NCI-H187 (cell line): ENCODE measurements at places on chromosomes 6 and 20.

DNA sequence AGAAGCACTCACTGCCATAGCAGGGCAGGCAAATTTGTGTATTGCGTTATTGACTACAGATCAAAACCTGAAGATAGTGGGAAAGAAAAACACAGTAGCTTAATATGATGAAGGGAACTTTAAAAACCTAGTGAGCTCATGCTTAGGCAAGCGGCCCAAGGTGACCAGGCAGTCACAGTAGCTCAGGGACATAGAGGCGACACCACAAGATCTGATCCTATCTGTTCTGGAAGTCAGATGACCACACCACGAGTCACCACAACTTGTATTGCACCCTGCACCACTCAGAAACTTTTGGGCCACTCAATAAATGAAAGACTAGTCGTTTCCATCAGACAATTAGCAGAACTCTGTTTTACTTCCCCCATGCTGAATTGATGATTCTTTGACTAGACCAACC is 4.9 kb downstream of the CLIC5 start:
- no peak for DNase-seq

GRCh38 chr6:38035478-38035877 is 216.0 kb downstream of the ZFAND3 start:
- DNase-seq: no peak

DNA sequence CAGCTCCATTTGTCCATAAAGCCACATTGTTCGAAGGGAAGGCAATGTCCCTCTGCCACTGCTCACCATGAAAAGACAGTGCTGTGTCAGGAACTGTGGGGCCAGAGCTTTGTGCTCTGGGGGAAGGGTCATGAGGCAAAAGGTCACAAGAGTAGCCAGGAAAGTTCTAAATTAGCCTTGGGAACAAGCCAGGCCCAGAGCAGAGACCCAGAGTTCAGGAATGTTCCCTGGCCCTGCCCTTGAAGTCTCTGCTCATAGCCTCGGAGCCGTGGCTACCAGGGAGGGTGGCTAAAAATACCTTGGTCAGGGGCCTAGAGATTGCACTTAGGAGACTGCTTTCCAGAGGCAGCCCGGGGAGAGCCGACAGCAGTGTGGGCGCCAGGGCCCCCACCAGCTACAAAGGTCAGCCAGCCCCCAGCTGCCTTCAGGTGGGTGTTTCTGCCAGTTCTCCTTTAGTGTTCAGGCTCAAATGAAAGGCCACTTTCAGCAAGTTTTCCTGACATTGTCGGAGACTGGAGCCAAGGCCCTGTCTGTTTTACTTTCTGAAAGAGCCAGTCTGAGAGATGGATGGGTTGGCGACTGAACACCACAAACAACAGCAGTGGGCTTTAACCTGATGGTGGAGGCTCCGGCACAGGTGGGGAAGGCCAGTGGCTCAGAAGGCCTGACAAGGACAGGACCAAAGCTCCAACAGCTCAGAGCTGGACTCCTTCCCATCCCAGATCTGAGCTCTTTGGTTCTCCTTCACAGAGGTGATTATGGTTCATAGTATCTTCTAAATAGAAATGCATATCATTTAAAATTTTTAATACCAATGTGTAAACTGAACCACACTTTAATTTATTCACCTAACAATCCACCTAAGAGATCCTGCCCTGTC is 76.2 kb downstream of the CDH26 start:
- DNase-seq: no peak

DNA sequence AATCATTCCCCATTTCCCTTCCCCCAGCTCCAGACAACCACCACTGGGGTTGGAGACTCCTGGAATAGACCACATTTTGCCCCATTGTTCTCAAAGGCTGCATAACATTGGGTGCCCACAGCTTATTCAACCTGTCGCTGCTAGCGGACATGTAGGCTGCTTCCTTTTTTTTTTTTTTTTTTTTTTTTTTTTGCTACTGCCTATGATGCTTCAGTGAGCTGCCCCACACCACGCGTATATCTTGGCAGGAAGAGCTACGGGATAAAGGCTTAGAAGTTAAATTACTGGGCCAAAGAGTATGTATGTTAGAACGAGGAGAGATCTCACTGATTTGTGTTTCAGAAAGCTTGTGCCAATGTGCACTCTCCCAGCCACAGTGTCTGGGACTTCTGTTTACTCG is 7.0 kb downstream of the LBP start:
- DNase-seq: no peak

- no peak for DNase-seq
Measured at GRCh38 chr6:168583126-168583525, 142.1 kb downstream of the SMOC2 start.

DNA sequence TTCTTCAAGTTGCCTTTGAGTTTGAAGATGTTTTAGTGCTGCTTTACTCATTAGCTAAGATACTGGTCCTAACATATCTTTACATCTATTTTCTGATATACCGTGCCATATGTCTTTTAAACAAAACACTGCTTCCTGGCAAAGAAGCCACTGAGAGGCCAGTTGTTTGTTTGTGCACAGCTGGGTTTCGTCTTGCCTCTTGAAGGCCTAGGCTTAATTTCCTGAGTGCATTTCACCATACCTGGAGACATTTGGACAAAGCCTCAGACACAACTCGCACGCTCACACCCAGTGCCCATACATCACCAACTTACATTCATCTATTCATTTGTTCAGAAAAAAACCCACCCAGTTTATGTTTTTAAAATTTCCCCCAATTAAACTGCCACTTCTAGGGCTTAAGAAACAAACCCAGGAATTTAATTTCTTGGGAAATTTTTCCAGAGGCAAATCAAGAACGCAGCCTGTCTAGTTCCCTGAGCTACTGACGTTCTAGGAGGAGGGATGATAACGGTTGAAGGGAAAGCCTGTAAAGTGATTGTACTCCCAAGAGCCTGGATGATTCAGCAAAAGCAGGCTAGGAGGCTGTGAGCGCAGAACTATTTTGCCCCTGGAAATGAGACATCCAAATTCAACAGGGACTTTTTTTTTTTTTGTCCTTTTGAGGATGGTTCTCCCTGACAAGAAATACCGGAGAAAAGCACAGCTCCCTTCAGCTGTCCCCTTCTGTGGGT is 77.7 kb downstream of the OLIG3 start:
- DNase-seq: no peak

DNA sequence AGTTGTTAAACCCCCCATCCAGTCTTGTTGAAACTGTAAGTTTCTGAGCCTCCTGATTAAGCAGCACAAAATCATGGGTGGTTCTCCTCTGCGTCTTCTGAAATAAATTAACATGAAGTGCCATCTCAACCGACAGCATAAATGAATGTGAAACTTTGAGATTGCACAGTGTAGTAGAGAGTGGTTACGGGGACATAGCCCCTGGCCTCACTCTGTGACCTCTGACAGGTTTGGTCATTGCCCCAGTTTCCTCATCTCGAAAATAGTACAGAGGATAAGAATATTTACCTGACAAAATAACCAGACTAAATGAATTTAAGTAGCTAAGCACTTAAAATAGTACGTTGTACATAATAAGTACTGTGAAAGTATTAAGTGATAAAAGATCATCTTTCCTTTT is 19.1 kb downstream of the NKX2-4 start:
- no peak for DNase-seq

- no peak for DNase-seq
Measured at GRCh38 chr6:30075790-30076732, 492 bp upstream of the RNF39 start.

GRCh38 chr20:23147964-23148730 is 62.0 kb upstream of the CD93 start:
- no peak for DNase-seq

- no peak for DNase-seq
Measured at GRCh38 chr20:23909390-23909789, 29.8 kb upstream of the CST5 start.

DNA sequence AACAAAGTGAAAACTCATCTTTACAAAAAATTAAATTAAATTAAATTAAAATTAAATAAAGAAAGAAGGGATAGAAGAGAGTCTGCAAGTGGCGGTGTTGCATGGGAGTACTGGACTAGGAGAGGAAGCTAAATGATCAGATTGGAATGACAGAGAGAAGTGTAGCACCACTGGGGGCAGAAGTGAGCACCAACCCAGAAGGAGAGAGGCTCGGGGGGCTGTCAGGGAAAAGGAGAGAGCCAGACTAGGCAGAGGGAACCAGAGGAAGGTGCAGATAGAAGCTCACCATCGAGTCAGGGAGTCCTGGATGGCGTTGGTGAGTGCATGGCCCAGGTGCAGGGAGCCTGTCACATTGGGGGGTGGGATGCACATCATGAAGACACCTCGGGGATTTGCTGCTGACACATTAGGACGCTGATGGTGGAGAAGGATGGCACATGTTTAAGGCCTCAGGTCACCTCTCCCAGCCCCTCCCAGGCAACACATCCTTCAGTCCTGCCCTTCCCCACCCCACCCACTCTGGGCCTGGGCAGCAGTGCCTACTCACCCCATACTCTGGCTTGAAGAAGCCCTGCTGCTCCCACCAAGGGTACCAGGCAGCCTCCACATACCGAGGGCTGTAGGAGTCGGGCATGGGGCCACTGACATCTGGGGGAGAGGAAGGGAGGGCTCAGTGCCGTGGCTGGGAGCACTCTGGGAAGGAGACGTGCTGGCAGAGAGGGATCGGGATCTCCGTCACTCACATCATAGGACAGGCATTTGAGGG is 4.0 kb downstream of the VARS1 start:
- DNase-seq: no peak

DNA sequence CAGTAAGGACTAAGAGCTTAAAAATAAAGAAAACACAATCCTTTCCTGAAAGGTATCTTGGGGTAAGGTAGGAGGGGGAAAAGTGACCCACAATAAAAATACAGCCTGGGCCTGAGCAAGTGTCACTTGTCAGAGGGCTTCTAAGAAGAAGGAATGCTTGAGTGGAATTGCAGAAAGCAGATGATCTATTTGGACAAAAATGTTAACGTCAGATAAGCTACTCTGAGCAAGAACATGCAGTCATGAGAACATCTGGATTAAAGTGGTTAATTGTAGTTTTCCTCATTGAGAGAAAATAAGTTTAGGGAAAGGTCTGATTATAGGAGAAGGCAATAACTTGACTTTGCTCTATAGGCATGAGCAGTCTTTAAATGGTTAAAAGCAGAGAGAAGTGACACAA is 581.9 kb downstream of the HTR1B start:
- DNase-seq: no peak

GRCh38 chr20:35971981-35972380 is 3.6 kb downstream of the CNBD2 start:
- no peak for DNase-seq

DNA sequence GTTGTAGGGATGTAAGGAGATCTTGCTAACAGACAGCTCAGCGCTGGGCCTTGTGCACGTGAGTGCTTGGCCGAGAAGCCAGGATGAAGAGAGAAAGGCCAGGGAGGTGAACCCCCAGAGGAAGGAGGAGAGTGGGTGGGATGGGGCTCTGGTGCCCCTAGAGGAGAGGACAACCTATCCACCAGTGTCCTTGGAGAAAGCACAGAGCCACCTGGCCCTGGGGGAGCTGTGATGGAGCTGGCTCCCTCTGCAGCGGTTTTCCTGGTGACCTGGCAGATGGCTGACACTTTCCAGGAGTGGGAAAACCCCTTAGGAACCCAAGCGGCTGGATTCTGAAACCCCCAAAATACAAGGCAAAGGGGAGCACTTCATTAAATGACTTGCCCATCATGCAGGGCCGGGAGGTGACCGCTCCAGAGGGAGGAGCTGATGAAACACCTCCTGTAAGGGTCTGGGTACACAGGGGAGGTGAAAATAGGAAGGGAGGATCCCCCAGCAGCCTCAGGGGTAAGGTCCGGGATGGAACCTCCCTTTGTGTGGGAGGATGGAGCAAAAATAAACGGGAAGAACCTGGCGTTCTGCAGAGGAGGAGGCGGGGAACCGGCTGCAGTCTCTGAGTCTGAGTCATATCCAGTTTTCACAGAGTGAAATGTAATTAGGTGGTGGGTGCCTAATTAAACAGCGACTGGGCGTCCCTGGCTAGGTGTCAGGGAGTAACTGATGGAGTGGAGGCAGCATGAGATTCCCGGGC is 80.4 kb downstream of the SULF2 start:
- no peak for DNase-seq

DNA sequence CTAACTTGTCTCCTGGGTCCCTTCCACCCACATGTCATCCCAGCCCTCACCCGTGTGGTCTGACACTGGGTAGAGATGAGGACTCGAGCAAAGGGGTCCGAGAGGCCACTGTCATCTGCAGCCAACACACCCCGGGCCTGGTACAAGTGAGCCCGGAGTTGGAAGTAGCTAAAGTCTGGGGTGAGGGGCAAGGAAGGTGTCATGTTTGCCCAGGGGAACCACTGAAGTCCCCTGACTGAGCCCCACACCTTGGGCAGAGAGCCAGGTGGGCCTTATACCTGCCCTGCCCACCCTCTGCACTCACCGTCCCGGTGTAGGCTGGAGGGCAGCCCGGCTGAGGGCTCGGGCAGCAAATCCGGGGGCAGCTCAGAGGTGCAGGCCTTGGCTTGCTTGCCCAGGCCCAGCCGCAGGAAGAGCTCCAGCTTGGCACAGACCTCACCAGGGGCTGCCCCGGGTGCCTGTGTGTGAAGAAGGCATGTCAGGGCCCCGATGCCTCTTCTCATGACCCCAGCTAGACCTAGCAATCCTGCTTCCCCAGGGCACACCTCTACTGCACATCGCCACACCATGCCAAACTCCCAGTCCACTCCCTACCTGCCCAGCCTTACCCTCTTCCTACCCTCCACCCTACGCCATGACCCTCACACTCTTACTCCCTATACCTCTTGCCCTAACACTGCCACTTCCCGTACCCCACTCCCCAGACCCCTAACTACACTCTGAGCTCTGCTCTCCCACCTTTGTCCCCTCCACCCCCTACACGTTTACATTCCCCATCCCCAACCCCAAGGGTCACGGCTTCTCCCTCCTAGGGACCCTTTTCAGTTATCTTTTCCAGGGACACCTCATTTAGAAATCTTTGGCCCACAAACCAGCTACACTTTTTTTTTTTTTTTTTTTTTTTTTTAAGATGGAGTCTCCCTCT is 31.7 kb upstream of the SPAG4 start:
- no peak for DNase-seq

- no peak for DNase-seq
Measured at GRCh38 chr6:144776031-144776819, 491.1 kb downstream of the UTRN start.

DNA sequence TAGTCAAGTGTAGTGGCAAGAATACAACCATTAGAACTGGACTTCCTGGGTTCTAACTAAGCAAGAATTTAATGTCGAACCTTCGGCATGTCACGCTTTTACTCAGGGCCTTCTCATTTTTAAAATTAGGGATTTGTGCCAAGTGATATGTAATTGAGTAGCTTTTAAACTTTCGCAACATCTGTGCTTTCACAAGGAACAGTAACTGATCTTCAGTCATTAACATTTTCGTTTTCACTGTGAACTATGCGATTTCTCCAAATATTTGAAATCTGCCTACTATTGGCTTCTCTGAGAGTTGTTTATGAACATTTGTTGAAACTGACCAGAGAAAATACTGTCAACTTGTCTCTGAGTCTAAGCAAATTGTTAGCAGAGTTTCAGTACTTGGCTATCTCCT is 27.6 kb downstream of the GRM1 start:
- DNase-seq: no peak
